HCEC 1CT (cell line): ENCODE measurements at places on chromosomes 3 and 15.
A peak's percentile ranks its signal among the peaks of the same experiment; 100 is the strongest.

- DNase-seq = peak; percentile 95
These were observed 618.7 kb downstream of the SI start for GRCh38 chr3:164459521-164460151.

DNA sequence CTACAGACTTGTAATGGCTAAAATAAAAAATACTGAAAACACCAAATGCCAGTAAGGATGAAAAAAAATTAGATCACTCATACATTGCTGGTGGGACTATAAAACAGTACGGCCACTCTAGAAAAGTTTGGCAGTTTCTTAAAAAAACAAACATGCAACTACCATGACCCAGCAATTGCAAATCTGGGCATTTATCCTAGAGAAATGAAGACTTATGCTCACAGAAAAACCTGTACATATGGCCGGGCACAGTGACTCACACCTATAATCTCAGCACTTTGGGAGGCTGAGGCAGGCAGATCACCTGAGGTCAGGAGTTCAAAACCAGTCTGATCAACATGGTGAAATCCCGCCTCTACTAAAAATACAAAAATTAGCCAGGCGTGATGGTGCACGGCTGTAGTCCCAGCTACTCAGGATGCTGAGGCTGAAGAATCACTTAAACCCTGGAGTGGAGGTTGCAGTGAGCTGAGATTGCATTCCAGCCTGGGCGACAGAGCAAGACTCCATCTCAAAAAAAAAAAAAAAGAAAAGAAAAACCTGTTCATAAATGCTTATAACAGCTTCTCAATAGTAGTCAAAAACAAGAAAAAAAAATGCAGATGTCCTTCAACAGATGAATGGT lies 5.6 kb downstream of the TP53BP1 start:
- no peak for DNase-seq

GRCh38 chr3:40191850-40192448 lies 117.6 kb upstream of the EIF1B start:
- peak; percentile 18 for DNase-seq

GRCh38 chr3:42653560-42654330 lies at the start of gene ZBTB47:
ZBTB47 (plus strand) TSS chr3:42653697; CDS start chr3:42658356, 4,659 bp downstream.
- DNase-seq = peak; percentile 48

- DNase-seq = no peak
These were observed 41.2 kb downstream of the TRA2B start for GRCh38 chr3:185896636-185897035.

DNA sequence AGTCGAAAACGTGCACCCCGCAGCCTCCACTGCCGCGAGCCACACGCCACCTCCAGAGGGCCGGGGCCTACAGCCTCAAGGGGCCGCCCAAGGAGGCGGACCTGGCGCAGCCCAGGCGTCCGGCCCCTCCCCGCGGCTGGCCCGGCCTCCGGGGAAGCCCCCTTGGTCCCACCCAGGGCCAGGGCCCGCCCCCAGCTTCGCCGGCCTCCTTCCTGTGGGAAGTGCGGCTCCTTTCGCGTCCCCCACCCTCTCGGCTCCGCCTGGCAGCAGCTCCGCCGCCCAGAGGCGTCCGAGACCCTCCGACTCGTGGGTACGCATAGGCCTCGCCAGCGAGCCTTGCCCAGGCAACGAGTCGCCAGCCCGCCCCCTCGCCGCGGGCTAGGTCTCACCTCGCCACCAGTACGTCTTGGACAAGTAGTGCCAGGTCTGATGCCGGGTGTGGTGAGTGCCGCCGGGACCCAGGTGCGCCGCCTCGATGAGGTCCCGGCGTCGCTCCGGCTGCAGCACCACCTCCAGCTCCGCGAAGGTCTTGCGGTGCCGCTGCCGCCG lies 642 bp downstream of the ZBTB11 start:
- DNase-seq = peak; percentile 94

- DNase-seq = no peak
These were observed 148.1 kb downstream of the WDR72 start for GRCh38 chr15:53611145-53611920.

DNA sequence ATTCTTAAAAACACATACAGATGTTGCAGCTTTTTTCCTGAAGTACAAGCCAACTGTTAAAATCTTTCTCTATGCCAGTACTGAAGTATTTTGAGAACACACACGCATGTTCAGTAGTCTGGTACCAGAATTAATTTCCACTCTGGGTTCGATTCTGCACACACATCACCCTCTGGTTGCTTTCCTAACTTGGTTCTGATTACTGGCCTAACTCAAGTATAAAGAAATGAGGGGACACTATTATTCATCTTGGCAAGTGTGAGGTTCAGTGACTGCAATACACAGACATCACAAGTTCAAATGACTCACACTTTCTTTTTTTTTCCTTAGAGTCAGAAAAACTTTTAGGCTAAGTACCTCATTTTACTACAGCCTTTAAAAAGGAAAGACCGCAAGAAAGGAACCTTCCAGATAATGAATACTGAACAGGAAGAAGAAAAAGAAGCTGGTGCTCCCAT lies 37.4 kb upstream of the LDHAL6B start:
- peak; percentile 89 for DNase-seq

DNA sequence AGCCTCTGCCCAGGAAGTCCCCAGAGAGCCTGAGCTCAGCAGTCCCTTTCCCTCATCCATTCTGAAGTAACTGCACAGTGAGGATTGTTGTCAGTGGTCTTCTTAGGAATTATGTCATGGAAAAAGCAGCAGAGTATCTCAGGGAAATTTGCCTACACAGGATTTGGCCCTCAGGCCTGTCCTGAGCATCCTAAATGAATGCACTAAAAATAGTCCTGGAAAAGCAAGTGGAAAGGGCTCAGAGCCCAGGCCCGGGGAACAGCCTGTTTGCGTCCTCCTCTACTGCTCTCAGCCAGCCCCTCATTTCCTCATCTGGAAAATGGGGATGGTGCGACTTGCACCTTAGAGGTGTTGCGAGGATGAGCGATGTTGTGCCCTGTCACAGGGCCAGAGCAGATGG lies 21.6 kb downstream of the LYSMD4 start:
- DNase-seq = no peak

DNA sequence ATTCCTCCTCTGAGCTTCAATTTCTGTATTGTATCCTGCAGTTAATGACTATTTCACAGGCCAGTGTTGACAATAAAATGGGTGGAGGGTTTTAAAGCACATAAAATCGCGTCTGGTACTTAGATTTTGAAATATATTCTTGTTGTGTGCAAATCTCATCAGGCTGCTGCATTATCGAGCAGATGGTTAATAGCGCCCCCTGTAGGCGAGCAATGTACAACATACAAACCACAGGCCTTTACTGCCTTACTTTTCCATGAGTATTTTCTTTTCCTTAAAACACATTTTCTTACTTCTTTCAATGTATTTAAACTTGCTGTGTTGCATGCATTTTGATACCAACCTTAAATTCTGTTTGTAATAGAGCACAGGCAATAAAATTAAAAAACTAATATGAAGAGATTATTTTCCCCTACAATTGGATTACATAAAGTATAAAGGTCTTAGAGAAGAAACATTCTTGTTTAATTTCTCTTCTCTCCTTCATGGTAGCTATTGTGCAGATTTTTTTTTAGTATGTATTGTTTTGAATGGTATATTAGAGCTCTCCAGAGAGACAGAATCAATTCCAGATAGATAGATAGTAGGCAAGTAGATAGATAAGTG lies 608.4 kb downstream of the CADM2 start:
- DNase-seq = no peak
